ENCODE measurements at places on chromosomes 3 and 15. TPM values are rescaled to one million over a fixed set of nuclear protein-coding genes. Genes with fewer than 3 reads are reported as not detected.

MCF2L2 gene
- 0.15 TPM for total RNA-seq

EPM2AIP1 gene
- 5.1 TPM for total RNA-seq

RASA2 gene
- total RNA-seq: 10.2 TPM

PLEKHO2 gene
- 6.1 TPM for total RNA-seq
